ENCODE measurements at places on chromosomes 11 and 22.

DNA sequence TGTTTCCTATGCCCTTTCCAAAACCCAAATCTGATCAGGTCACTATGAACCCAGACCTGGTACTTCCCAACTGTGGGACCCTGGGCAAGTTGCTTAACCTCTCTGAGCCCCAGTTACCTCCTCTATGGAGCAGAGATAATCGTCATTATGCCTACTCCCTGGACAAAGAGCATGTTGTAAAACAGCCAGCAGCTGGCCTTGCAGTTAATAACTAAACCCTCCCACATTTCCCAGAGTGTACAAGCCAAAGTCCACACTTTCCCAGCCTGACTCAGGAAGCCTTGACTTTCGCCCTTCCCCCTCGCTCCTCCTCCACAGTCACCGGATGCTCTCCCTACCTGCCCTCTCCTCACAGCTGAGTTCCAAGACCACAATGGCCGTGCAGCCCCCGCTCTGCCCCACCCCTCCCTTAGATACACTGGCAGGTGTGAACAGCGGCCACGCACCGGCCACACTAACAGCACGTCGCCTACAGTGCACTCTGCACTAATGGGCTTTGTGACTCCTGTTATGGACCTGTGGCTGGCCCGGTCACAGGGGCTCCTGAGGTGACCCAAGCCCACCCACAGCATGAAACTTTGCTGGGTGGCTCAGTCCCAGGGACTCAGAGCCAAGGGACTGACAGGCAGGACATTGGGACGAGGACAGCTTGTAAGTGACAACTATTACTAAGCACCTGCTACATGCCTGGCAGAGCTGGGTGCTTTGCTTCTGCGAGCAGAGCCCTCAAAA lies 15.6 kb upstream of the MFNG start:
- DNase-seq, result no peak

- no peak for DNase-seq
Measured at GRCh38 chr11:72584293-72584938, 89.8 kb downstream of the PDE2A start.

DNA sequence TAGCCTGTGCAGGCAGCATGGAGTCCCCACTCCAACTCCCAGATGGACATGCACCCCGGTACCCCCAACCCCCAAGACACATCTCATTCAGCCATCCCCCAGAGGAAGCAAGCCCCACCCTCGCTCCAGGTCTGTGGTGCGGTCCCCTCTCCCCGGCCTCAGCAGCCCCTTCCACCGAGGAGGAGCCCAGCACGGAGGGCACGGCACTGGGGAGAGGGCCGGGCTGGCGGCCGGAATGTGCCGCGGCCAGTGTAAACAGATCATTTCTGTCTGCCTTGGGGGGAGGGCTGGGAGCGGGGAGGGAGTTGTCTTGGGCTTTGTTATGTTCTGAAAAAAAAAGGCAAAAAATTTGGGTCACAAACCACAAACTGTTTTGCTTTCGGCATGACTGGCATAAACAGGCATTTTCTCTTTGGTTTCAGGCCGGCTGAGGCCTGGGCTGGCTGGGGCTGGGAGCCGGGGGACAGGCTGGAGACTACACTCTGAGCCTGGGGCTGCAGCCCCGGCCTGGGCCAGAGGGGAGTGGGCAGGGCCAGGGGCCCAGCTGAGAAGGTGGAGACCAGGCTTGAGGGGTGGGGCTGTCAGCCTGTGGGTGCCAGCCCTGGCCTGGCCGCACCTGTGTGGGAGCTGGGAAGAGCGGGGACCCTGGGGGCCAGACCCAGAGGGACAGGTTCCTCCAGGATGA lies 16.8 kb downstream of the IGF2 start:
- no peak for DNase-seq

- DNase-seq, result no peak
Measured at GRCh38 chr22:24521791-24522245, 26.7 kb downstream of the UPB1 start.

GRCh38 chr11:57116654-57117053 lies 65.1 kb upstream of the LRRC55 start:
- DNase-seq, result no peak

DNA sequence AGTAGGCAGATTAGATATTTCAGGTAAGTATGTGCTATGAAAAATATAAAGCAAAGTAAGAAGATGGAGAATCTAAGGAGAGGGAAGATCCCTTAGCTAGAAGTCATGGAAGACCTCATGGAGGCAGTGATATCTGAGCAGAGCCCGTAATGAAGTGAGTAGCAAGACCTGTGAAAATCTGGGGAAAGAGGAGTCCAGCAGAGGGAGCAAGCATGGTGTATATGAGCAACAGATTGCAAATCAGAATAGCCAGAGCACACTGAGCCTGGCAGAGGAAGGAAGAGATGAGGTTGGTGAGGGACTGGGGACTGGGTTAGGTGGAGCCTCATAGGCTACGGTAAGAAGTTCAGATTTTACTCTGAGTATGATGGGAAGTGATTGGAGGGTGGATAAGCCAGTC lies 9.4 kb downstream of the LHFPL7 start:
- DNase-seq, result no peak

DNA sequence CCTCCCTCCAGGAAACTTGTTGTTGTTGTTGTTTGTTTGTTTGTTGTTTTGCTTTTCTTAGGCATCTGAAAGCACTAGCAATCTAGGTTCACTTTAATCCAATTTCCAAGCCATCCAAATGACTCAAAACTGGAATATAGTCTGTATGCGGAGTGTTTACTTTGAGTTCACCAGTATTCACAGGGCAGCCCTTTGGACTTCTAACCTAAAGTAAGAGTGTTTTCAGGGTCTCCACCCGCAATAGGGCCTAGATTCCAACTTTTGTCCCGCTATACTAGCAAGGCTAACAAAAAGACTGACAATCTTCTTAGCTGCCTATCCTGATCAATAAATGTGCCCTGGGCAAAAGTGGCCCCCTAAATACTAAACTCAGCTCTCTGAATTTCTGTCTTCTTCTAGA lies 13.6 kb downstream of the PGM2L1 start:
- DNase-seq, result no peak

DNA sequence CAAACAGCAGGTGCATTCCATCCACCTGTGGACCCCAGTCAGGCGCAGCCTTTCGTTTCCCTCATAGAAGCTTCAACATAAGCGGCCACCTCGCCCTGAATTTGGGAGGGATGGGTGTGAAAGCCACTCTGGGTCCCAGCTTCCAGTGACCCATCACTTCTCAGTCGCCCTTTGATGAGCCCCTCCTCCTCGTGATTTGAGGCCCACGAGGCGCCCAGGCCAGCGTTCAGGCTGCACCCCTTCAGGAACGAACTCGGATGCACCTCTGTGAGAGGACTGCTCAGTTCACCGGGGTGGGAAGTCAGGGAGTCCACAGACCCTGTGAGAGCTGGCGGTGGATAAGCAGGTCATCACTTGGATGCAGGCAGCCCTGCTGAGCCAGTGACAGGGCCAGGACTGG lies 1118.2 kb downstream of the BRD1 start:
- DNase-seq, result no peak

- no peak for DNase-seq
Measured at GRCh38 chr11:126824035-126824607, 176.4 kb downstream of the KIRREL3 start.

- no peak for DNase-seq
Measured at GRCh38 chr11:111598559-111598958, 3.7 kb upstream of the SIK2 start.

DNA sequence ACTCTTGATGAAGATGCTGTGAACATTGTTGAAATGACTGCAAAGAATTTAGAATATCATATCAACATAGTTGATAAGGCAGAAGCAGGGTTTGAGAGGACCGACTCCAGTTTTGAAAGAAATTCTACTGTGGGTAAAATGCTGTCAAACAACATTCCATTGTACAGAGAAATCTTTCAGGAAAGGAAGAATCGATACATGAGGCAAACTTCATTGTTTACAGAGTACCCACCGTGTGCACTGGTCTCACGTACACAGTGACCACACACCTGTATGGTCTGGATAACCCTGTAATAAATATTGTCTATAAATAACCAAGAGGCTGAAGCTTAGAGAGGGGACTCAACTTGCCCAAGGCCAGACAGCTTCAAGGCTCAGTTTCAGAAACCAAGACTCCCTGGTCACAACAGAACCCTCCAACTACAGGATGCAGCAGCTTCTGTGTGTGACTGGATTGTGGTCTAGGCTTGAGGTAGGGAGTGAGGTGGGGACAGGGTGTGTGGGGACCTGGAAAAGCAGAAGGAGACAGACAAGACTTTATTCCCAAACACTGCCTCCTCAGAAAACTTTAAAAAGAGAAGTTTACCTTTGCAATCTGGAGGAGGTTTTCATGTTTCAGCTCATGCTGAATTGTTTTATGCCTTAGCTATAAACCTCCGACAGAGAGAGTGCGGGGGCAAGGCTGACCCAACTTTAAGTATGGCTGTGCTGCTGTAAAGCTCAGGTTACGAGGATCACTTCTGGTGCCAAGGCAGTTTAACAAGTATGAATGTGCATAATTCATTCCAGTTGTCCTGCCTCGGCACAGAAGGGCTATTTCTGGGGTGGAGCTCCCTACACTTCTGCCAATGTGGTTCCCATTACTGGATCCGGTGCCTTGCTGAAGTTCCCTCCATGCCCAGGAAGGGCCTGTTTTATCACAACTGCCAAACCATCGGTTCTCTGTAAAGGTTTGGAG lies 372.6 kb upstream of the NARS2 start:
- DNase-seq, result no peak

DNA sequence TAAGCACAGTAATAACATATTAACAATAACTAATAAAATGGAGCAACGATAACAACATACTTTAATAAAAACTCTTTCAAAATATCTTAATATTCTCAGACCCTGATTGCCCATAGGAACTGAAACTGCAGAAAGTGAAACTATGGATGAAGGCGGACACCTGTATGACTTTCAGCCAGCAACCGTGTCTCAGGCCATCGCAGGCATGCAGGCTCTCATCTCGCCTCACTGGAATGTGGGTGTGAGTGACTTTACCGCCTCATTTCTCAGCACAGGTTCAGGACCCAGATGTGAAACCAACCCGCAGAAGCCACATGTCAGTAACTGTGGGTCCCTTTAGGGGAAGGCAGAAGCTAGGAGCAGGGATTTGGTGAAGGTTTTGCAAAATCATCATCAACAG lies 539.1 kb downstream of the FAM181B start:
- no peak for DNase-seq

DNA sequence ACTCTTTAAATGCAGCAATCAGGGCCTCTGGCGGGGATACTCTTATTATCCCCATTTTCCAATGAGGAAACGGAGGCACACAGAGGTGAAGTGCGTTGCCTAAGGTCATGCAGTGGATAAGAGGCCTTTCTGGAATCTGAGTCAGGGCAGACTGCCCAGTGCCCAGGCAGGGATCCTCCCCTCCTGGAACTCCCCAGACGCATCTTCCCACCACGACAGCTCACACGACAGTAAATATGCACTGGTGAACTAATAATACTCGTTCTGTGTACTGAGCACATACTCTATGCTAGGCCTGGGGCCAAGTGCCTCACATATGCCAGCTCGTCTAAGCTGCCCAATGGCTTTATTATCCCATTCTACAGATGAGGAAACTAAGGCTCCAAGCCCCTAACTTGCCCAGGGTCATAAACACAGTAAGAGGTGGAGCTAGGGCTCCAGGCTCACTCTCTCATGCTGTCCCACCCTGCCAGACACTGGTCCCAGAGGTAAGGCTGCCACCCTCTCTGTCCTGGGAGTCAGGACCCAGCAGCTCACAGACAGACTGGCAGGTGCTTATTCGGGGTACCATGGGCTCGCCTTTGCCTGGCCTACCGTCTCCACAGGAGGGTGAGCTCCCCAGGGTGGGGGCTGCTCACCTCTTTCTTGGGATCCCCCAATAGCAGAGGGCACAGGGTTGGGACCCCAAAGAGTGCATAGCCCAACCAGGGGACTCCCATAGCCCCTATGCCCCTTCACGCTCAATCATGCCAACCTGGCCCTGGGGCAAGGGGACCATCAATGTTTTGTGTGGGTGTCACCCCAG lies 2.3 kb downstream of the IL2RB start:
- no peak for DNase-seq

DNA sequence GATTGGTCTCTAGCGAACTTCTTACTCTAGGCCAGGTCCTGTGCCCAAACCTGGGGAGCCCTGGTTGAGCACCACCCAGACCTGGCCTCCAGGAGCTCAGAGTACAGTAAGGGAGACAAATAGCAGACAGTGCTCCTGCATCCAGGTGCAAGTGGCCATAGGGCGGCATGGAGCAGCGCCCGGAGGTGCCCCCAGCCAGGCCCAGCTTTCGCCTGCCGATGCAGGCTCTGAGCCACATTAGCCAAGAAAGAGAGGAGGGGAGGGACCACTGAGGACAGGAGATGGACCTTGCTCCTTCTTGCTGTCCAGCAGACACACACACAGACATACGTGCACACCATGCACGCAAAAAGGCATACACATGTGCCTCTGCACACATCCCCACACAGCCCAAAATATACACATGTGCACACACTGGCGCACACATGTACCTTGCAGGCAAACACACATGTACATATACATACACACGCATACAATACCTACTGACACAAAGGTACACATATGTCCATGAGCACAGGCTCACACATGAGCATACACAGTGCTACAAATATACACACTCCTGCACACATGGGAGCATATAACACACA lies 68.7 kb upstream of the FGF3 start:
- DNase-seq, result no peak

- no peak for DNase-seq
Measured at GRCh38 chr11:60344146-60344545, 17.1 kb downstream of the MS4A6E start.

DNA sequence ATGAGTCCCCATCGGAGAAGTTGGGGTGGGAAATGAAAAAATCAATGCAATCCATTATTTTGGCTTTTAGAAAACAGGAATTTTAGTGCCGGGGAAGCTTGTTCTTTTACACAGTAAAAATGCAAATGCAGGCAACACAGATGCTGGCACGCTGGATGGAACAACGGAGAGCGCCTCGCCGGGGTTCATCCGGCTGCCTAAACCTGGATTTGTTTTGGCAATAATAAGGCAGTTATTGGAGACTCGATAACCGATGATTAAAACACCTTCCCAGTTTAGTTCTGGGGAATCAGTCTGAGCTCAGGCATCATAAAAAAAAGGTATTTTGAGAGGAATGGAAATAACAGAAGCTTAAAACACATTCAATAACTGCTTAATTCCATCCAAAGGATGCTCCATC lies 2.9 kb downstream of the DSCAML1 start:
- no peak for DNase-seq

- DNase-seq, result no peak
Measured at GRCh38 chr11:122744357-122744756, 88.8 kb downstream of the UBASH3B start.

DNA sequence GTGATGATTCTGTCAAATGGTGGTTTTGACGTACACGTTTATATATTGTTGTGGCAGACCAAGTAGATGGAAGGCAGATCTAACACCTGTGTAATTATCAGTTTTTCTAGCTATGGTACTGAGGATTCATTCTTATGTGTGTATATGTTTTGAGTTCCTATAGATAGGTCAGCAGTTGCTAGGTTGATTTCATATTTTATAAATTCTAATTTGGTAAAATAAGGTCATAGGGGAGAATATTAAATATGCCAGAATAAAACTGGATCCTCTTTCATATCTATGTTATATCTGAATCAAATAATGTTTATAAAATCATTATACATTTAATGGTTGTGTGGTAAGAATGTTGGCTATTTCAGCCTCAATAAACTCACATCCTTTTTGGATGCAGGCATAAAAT lies 27.6 kb downstream of the HIPK3 start:
- DNase-seq, result no peak

GRCh38 chr11:37718431-37718999 lies 1120.5 kb upstream of the RAG2 start:
- no peak for DNase-seq

Data from stimulated activated CD8-positive, alpha-beta memory T cell treated with anti-CD3 and anti-CD28 coated beads, Interleukin-4, amount 100 ng/mL, for 1 hour (primary cell).